ENCODE measurements at places on chromosomes 12 and 14. TPM values are rescaled to one million over a fixed set of nuclear protein-coding genes. Genes with fewer than 3 reads are reported as not detected.

GRCh38 chr14:90782892-90783291, 33.3 kb downstream of the TTC7B start:
- no peak for DNase-seq
- H3K4me1 ChIP-seq, result no peaks in the 10 kb centered on the region
- no peak overlapping the region for H3K27ac ChIP-seq
- no peaks in the 10 kb centered on the region for H3K27me3 ChIP-seq
- peaks cover 8% of the 10 kb centered on the region for H3K36me3 ChIP-seq
- no peak overlapping the region for H3K4me3 ChIP-seq

Gene TGFB3
- 5.5 TPM for total RNA-seq

- H3K36me3 ChIP-seq, result peaks cover 5% of the 10 kb centered on the region
- H3K4me3 ChIP-seq, result no peak overlapping the region
- H3K4me1 ChIP-seq, result no peaks in the 10 kb centered on the region
Measured at GRCh38 chr14:80135305-80136088, 75.8 kb downstream of the DIO2 start.

DNA sequence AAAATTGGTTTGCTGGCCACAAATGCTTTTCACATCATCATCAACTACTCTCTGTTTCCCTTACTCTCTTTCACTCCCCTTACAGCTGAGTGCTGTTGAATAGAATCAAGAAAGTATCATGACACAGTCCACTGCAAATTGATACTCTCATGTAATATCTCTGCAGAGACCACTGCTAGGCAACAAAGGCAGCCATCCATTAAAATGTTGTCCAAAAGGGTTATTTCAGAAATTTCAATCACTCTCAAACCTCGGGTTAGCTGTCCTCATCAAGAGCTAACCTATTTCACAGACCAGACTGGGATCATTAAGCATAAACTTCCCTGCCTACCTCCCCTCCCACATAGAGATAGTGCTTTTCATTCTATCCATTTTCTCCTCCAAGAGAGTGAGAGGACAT, 186.7 kb downstream of the PLCZ1 start:
- H3K36me3 ChIP-seq, result no peaks in the 10 kb centered on the region
- H3K4me3 ChIP-seq, result no peak overlapping the region
- no peaks in the 10 kb centered on the region for H3K27me3 ChIP-seq
- no peak overlapping the region for H3K27ac ChIP-seq
- DNase-seq, result no peak

Gene PNMA1
- total RNA-seq, result 97.4 TPM

DNA sequence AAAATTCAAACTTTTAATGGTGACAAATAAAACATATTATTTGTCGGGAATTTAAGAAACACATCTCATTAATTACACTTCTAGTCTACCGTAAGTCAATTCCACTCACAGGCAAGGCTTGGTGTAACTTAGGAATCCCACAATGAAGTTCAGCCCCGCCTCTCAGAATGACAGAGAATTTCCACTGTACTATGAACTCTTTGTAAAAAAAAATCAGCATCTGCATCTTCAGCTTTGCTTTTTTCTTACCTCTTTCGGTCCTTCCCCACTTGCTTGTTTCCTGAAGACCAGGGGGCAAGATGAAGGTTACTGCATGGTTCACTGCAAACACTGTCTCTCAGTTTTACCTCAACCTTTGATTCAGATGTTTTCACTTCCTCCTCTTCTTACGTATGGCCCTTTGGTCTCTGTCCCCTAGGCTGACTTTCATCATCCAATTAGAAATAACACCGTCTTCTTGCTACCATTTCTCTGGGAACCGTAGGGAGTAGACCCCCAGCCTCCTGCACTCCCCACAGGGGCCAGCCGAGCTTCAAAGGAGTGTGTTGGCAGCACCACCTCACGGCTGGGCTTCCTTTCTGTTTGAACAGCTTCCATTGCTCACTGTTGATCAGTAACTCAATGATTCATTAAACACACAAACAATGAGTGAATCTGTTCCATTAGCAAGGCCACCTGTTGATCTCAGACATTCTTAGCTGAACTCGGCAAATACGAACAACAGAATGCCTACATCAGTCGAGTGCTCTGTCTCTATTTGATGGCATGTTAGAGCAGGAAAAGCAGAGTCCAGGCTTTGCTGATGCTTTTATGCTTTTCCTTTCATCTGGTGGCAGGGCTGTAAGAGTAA, 343.0 kb downstream of the BMP4 start:
- no peaks in the 10 kb centered on the region for H3K36me3 ChIP-seq
- H3K4me1 ChIP-seq, result peaks cover 8% of the 10 kb centered on the region
- no peak overlapping the region for H3K4me3 ChIP-seq

DNA sequence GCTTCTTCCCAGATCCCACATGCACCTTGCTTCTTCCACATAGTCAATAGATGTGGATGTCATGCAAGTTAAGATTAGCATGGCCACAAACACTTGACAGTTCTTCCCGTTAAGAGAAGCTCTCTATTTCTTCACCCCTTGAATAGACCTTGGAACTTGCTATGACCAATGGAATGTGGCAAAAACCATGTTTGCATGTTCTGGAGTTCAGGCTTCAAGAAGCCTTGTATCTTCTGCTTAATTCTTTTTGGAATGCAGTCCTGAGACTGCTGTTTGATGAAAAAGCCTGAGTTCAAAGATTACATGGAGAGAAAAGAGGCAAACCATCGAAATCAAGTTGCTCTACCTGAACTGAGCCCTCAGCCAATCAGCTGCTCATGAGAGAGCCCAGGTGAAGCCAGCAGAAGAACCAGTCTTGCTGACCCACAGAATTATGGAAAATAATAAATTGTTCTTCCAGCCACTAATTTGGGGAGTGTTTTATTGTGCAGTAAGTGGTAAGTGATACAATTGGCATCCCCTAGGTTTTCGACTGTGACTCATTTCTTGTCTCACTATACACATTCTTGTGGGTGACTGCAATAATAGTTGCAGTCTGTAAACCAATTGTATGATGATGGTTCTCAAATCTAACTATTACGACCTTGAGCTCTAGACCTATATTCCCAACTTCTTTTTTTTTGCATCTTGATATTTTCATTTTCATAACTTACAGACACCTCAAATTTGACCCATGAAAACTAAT, 12.6 kb downstream of the RASSF9 start:
- no peaks in the 10 kb centered on the region for H3K27me3 ChIP-seq
- no peaks in the 10 kb centered on the region for H3K4me1 ChIP-seq
- no peaks in the 10 kb centered on the region for H3K36me3 ChIP-seq
- no peak overlapping the region for H3K27ac ChIP-seq
- no peak for DNase-seq

- no peaks in the 10 kb centered on the region for H3K4me1 ChIP-seq
- H3K4me3 ChIP-seq, result no peak overlapping the region
- no peak overlapping the region for H3K27ac ChIP-seq
- no peak for DNase-seq
- no peaks in the 10 kb centered on the region for H3K27me3 ChIP-seq
Measured at GRCh38 chr12:9625019-9625418, 17.3 kb upstream of the KLRB1 start.

Gene TESPA1
- total RNA-seq, result not detected

DNA sequence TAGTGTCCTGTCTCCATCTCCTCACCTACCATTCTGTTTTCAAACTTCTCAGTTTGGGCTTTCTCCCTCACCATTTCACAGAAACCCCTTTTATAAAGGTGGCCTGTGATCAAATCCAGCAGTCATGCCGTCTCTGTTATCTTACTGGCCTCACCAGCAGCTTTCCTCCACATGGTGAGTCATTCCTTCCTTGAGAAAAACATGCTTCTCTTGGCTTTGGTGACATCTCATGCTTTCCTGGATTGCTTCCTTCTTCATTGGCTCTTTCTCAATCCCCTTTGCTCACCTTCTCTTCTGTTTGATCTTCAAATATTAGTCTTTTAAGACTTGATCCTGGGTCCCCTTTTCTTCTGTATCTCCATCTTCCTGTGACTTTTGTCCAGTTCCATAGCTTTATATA, 164.9 kb downstream of the ANO4 start:
- H3K27me3 ChIP-seq, result peaks cover 4% of the 10 kb centered on the region
- no peak for DNase-seq
- H3K4me1 ChIP-seq, result no peaks in the 10 kb centered on the region
- H3K4me3 ChIP-seq, result no peak overlapping the region
- H3K36me3 ChIP-seq, result no peaks in the 10 kb centered on the region
- no peak overlapping the region for H3K27ac ChIP-seq

DNA sequence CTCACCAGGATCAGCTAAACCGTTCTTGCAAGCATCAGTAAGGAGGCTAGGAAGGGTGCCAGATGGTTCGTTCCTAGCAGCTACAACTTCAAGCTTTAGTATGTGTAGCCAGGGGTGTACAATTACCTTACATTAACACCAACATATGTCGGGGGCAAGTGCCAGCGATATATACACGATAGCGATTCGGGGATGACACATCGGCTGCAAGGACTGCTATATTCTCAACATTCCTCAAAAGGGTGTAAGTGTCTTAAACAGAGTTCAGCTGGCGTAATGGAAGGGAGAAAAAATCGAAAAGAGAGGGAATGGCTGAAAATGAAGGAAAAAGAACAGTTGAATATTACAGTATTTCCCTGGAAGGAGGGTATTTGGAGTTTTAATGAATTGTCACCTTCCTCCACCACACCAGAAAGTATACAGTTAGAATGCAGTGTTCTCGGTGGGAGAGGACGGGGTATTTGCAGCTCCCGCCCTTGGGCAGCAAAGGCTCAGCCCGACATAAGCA, 545 bp downstream of the LIMA1 start:
- peak overlapping the region; percentile 86 for H3K4me3 ChIP-seq
- H3K27ac ChIP-seq, result no peak overlapping the region
- no peaks in the 10 kb centered on the region for H3K36me3 ChIP-seq
- H3K27me3 ChIP-seq, result peaks cover 19% of the 10 kb centered on the region
- DNase-seq, result no peak
- peaks cover 14% of the 10 kb centered on the region for H3K4me1 ChIP-seq

Gene KRT81
- total RNA-seq, result not detected

GRCh38 chr12:62116986-62117385, 143.2 kb upstream of the USP15 start:
- H3K4me3 ChIP-seq, result no peak overlapping the region
- no peak overlapping the region for H3K27ac ChIP-seq
- no peaks in the 10 kb centered on the region for H3K4me1 ChIP-seq
- H3K27me3 ChIP-seq, result peaks cover 4% of the 10 kb centered on the region

DNA sequence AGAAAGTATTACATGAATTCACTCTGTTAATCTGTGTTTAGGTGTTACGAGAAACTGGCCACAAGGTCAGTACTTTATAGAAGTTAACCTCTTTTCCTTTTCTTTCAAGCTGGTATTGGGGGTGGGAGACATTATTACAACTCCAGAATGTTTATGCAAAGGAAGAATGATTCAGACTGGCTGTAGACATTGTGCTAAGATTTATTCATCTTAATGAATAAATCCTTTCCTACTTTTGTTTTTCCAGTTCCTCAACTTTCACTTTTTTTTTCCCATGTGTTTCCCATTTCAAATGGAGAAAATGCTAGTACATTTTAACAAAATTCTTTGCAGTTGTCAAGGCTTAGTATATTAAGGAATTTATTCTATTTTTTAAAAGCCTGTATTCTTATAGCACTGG, 1.3 kb downstream of the OTOGL start:
- no peaks in the 10 kb centered on the region for H3K4me1 ChIP-seq
- H3K27ac ChIP-seq, result no peak overlapping the region
- no peak for DNase-seq
- no peaks in the 10 kb centered on the region for H3K36me3 ChIP-seq

DNA sequence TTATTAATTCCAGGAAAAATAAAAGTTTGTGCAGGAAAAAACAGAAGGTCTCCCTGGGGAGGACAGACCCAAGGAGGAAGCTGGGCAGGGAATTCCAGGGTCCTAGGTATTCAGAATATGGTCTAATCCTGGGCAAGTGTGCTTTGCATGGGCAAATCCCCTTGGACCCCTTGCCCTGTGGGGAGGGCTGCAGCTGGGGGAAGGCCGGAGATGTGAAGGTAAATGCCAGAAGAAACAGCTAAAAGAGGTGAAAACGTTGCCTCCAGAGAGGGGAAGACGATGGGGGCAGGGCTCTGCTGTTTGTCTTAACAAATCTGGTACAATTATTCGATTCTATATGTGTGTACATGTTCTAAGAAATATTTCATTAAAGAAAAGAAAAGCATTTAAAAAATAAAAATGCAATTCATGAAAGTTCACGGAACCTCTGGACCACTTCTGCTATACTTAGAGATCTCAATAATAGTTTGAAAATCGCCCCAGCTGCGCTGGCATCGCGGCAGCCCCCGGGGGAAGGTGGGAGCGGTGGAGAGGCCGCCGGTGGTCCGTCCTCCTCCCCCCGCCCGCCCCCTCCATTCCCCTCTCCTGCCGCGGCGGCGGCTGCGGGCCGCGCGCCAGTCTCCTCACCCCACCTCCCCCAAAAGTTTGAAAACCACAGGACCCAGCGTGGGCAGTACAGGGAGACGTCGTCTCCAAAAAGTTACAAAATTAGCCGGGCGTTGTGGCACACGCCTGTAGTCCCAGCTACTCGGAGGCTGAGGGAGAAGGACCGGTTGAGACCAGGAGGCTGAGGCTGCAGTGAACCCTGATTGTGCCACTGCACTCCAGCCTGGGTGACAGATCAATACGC, 1.5 kb upstream of the PRPF40B start:
- no peak for DNase-seq
- no peak overlapping the region for H3K27ac ChIP-seq
- H3K4me1 ChIP-seq, result peaks cover 20% of the 10 kb centered on the region
- peak overlapping the region; percentile 91 for H3K4me3 ChIP-seq
- H3K27me3 ChIP-seq, result peaks cover 15% of the 10 kb centered on the region
- no peaks in the 10 kb centered on the region for H3K36me3 ChIP-seq

Gene RILPL2
- 1.9 TPM for total RNA-seq

Gene POTEM
- not detected for total RNA-seq

GRCh38 chr12:47307680-47308399, 228.1 kb upstream of the AMIGO2 start:
- H3K4me1 ChIP-seq, result no peaks in the 10 kb centered on the region
- H3K27ac ChIP-seq, result no peak overlapping the region
- no peak for DNase-seq
- H3K27me3 ChIP-seq, result no peaks in the 10 kb centered on the region
- no peak overlapping the region for H3K4me3 ChIP-seq

DNA sequence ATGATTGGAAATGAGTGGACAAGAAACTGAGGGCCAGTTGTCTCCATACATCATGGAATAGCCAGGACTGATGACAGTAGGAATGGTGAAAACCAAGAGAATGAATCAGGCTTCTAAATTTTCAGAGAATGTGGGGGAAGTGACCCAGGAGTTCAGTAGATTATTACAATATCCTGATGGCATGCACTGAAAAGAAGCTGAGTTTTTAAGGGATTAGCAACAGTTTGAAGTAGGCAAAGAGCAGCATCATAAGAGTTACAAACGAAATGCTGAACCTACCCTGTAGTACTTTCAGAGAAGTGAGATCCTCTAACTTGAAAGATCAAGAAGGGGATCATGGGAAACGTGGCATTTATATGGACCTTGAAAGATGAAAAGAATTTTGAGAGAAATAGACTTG, 13.2 kb downstream of the SLC2A14 start:
- H3K27ac ChIP-seq, result no peak overlapping the region
- no peak for DNase-seq
- H3K36me3 ChIP-seq, result no peaks in the 10 kb centered on the region
- H3K4me1 ChIP-seq, result peaks cover 4% of the 10 kb centered on the region

Gene SLCO1A2
- 5.6 TPM for total RNA-seq

Gene KRT7
- total RNA-seq, result not detected

Gene DPY19L2
- total RNA-seq, result 23.2 TPM

All from neural crest cell (in vitro differentiated cells).